ENCODE measurements at places on chromosomes 7 and 10.

- no peak for DNase-seq
Measured at GRCh38 chr10:44201656-44202055, 183.2 kb downstream of the CXCL12 start.

- no peak for DNase-seq
Measured at GRCh38 chr10:60417901-60418300, 28.2 kb upstream of the ANK3 start.

DNA sequence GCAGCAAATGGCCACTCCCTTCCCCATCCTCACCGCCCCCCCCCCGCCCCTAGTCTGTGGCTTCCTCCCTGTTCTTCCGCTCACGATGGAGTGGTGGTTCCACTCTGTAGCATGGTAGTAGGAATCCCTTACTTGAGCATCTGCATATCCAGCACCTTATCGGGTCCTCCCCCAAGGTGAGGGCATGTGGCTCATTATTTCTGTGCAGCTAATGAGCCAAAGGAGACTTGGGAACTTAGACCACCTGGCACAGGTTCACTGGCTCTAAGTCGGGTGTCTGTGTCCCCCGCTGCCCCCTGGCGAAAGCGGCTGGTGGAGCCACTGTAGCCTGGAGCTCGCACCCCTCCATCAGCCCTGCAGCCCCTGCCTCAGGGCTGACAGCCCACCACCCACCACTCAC is 22.8 kb upstream of the GPR26 start:
- no peak for DNase-seq

- no peak for DNase-seq
Measured at GRCh38 chr10:78860260-78860914, 208.4 kb upstream of the ZMIZ1 start.

GRCh38 chr10:114629824-114630730 is 28.0 kb downstream of the ABLIM1 start:
- no peak for DNase-seq

All from stimulated activated CD4-positive, alpha-beta T cell treated with anti-CD3 and anti-CD28 coated beads, Interleukin-1b, Interleukin-23, amount 100 ng/mL, for 48 hours (primary cell).